ENCODE measurements at places on chromosomes 11 and 22.

DNA sequence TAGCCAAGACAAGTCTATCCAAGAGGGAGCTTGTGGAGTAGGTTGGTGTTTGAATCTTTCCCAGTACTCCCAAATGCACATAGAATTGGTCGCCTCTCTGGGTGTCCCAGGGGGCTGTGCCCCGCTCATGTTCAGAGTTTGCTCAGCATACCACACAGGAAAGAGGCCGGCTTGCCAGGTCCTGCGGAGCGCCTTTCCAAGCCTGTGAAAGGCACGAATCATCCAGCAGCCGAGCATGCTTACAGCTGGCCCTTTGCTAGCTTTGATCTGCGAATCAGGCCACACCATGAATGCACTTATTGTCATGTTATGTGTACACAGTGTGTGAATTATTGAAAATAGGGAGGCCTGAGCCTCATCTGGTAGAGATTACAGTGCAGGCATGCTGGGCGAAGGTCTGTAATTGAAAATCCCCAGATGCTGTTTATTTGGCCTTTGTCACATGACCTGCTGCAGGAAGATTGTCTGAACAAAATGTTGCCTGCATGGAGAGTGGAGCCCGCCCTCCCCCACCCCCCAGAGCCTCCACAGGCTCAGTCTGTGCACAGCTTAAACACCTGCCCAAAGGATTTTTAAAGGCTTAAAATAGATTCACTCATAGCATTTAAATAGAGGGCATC is 163.3 kb upstream of the RASSF10 start:
- peak; percentile 74 for DNase-seq

GRCh38 chr22:29128891-29129807 is 56.3 kb downstream of the KREMEN1 start:
- no peak for DNase-seq

GRCh38 chr11:8766043-8766987 is 83.7 kb downstream of the RPL27A start:
- no peak for DNase-seq

DNA sequence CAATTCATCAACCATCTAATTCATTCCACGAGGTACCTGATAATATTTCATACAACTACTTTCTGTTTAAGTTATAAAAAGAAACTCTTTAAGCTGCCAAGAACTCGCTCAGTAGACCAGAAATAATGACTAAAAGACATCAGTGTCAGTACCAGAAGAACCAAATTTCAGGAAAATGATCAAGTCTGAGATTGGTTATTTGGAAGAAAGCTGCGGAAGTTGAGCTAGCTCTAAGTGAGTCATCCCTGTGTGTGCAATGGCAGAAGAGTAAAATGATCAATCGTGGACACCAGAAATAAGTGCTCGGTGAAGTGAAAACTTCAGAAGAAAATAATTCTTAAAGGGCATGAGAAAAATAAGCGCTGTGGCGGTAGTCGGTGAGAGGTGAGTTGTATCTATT is 933.2 kb upstream of the CHORDC1 start:
- no peak for DNase-seq

GRCh38 chr11:86805873-86806310 is 5.5 kb downstream of the PRSS23 start:
- no peak for DNase-seq

DNA sequence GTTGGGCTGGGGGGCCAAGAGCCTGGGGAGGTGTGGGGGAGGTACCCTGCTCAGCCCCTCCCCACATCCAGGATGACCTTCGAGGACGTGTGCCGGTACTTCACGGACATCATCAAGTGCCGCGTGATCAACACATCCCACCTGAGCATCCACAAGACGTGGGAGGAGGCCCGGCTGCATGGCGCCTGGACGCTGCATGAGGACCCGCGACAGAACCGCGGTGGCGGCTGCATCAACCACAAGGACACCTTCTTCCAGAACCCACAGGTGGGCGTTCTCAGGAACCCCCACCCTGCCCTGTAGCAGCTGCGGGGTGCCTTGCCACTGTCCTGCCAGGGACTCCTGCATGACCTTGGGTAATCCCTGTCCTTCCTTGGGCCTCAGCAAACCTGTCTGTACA is 10.0 kb upstream of the MYO7A start:
- DNase-seq = no peak

DNA sequence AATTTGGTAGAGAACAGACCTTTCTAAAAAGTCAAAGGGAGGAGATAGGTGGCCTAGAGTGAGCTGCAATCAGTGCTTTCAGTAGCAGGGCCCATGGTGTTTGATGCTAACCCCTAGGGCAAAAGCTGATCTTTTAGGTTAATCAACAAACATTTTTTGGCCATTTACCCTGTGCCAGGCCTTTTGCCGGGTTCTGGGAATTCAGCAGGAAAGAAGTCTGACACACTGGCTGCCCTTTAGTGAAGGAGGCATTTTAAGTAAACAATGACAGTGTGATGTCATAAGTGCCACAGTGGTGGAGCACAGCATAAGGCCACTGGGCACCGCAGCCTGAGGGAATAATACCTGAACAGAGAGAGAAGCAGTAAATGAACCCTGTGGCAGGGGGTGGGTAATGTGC is 29.0 kb downstream of the C22orf31 start:
- DNase-seq = no peak

- no peak for DNase-seq
These were observed 23.3 kb upstream of the SERPIND1 start for GRCh38 chr22:20750461-20751184.
